Stimulated activated memory B cell treated with anti-CD40 and anti-IgM and Interleukin-4, amounts not matched to agents 10 μg/mL and 1 μg/mL and 100 μg/mL, for 72 hours (primary cell): ENCODE measurements at places on chromosomes 3 and 15.

DNA sequence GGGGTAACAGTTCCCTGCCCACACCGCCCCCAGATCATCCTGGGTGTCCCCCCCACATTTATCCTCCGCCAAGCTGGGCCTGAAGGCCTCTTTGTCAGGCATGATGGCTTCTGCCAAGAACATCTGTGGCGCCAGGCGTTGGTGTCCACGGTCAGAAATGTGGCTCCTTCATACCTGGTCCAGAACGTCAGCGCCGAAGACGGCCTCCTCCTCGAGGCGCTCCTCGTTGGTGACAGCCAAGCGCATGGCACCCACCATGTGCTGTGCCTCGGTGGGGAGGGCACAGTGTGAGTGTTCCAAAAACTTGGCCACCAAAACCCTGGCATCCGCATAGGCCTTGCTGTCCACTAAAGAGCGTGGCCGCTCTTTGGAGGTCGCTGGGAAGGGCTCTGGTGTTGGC is 146.5 kb downstream of the NSMCE3 start:
- no peak for ATAC-seq

DNA sequence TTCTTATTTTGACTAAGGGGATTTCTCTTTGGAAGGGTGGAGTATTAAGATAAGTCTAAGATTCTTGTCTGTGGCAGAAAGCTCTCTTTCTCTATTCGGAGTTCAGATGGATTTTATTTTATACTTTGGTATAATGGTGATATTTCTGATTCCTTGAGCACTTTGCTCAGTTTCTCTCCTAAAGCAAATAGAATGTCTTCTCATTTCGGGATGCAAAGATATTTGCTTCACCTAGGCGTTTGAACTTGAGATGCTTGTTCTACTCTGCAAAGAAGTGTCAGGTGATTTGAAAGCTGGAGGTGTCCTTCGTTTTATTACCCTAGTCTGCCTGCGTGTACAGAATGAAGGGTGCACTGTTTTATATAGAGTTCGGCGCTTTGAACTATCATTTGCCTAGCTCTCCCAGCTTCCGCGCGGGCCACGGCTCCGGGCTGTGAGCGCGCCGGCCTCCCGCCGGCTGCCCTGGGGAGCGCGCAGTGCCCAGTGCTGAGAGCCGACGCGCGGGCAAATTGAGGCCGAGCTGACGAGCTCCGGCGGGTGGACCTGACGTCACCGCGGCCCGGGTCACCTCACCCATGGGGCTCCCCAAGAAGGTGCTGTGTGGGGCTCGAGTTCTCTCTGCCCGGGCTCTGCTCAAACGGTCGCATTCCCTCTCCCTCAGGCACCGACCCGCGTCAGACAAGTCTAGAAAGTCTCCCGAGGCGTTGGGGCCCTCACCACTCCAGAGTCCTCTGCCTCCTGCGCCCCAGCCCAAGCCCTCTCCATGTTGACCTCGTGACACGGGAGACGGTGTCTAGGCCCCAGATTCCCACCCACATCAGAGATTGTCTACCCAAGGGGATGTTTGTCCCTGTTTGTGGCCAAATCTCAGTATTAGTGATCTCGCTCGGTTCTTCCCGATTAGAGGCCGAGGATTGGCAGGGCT is 7.5 kb downstream of the SOX2 start:
- no peak for ATAC-seq

GRCh38 chr15:77023576-77024272 is 28.8 kb downstream of the PSTPIP1 start:
- ATAC-seq = no peak

GRCh38 chr3:64405211-64405835 is 180.1 kb upstream of the PRICKLE2 start:
- no peak for ATAC-seq
